ENCODE measurements at places on chromosomes 2 and 18.

- no peak for DNase-seq
Measured at GRCh38 chr2:1283871-1284270, 129.4 kb upstream of the TPO start.

GRCh38 chr2:203983064-203983715 lies 46.6 kb downstream of the ICOS start:
- no peak for DNase-seq

DNA sequence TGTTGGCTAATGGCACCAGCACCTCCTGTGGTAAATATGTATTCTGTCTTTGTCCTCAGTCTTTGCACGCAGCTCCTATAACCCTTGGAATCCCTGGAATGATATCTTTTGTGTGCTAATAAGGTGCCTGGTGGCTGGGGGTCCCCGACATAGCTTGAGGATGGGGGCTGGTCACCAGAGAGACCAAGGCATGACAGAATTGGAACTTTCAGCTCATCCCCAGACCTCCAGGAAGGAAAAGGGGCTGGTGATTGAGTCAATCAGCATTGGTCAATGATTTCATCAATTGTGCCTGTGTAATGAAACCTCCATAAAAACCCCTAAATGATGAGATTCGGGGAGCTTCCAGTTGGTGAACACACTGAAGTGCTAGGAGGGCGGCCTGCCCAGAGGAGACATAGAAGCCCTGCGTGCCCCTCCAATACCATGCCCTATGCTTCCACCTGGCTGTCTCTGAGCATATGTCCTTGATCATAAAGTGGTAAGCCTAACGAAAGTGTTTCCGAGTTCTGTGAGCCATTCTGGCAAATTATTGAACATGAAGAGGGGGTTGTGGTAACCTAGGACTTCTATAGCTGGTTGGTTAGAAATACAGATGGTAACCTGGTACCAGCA lies 26.6 kb upstream of the KCMF1 start:
- DNase-seq: no peak

DNA sequence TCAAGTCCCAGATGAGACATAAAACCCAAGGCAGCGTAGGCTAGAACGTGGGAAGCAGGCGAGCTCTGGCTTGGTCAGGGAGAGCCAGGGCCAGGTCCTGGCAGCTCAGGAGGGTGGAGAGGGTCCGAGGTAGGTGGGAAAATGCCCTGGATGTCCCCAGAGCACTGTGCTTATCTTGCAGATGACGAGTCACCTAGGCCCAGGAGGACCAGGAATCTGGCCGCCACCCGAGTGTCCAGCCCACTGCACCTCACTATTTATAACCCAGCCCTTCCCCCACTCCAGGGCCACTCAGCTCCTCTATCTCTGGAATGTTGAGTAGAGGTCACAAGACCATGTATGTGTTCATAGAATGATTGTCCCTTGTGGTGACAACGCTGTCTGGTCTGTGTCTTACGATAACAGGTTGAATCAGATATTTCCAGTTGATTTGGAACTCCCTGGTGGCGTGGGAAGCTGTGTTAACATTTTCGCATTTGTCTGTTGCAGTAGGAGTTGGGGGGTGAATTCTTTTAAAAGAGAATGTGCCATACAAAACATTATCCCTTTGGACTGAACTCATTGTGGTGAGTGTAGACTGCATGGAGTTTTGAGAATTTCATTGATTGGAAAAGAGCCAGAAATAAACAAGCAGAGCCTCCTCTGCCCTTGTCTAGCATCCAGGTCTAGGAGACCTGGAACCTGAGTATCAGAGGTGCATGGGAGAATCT lies 47.5 kb downstream of the EMILIN2 start:
- no peak for DNase-seq

- no peak for DNase-seq
Measured at GRCh38 chr2:102420290-102420689, 2.7 kb upstream of the IL18RAP start.

- no peak for DNase-seq
Measured at GRCh38 chr18:79778291-79778791, 19.4 kb upstream of the KCNG2 start.

GRCh38 chr2:15521641-15522181 lies 39.4 kb downstream of the NBAS start:
- no peak for DNase-seq

- no peak for DNase-seq
Measured at GRCh38 chr2:85755122-85756027, 1.6 kb downstream of the ATOH8 start.

DNA sequence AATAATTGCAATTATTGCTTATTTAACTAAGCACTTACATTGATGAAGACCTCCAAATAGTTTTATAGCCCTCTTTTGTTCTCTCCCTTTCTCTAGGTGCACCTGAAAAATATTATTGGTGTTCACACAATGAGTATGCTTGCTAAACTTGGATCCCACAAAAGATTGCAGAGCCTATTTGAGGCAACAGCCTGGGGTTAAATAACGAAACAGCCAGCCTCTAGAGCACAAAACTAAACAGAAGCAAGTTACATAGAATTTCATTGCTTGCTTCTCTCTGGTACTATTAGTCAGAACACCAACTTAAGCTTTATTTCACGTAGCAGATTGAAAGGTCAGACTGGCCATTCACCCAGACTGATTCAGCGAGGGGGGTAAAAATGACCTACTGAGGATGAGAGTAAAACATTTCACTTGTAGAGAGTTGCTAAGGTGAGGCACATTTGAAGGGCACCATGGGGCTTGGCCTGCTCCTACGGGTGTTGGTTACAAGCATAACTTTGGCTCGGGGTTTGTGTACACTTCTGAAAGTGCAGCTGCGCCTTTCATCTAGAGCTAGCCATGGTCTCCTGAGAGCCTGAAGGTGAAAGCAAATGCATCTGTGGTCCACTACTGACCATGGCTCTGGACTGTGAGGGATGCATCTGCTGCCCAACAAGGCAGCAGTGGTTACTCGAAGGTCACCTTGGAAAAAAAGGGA lies 225.1 kb upstream of the LRRTM1 start:
- DNase-seq: no peak
